Effector memory CD4-positive, alpha-beta T cell (primary cell): ENCODE measurements at places on chromosomes 1 and 21.

- no peak for DNase-seq
These were observed 20.3 kb upstream of the AZIN2 start for GRCh38 chr1:33060579-33061083.

DNA sequence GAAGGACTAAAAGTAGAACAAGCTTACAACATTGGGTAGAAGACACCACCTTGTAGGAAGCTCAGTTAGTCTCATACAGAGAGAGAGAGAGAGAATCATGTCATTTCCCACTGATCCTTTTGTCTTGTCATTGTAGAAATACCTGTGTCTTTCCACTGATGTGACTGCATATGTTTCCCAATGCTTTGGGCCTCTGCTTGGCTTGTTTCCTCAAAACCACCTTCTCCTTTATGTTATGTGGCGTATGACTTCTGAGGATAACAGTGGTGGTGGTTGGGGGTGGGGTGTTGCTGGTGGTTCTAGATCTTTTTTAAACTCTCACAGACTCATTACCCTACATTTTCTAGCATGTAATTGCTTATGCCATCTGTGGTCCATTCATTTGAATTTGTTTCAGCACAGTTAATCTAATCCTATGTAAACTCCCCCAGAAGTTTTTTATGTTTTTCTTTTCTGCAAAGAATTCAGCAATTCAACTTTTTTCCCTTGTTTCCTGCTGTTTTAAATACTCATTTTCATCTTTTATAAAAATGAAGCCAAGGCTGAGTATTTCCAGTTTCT lies 9.3 kb downstream of the RGL1 start:
- DNase-seq: no peak

DNA sequence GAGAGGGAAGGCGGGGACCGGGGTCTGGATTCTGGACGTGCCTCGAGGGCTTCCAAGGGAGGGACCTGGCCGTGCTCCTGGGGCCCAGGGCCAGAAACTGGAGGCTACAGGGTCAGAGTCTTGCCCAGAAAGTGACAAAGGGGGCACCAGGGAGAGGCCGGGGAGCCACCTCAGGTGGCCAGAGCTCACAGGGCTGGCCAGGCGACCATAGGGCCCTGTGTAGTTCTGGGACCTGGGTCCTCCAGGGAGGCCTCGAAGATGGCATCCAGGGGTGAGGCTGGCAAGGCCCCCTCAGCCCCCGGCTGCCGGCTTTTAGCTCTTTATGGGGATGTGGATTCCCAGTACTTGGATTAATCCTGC lies 14.3 kb upstream of the LRRC3 start:
- DNase-seq: no peak

GRCh38 chr1:208233546-208233945 lies 10.6 kb downstream of the PLXNA2 start:
- no peak for DNase-seq

GRCh38 chr1:168101336-168101735 lies 35.4 kb downstream of the GPR161 start:
- no peak for DNase-seq

GRCh38 chr1:160647329-160647720 lies 481 bp upstream of the SLAMF1 start:
- no peak for DNase-seq

- no peak for DNase-seq
These were observed 1.3 kb downstream of the MTFR1L start for GRCh38 chr1:25821112-25821476.

DNA sequence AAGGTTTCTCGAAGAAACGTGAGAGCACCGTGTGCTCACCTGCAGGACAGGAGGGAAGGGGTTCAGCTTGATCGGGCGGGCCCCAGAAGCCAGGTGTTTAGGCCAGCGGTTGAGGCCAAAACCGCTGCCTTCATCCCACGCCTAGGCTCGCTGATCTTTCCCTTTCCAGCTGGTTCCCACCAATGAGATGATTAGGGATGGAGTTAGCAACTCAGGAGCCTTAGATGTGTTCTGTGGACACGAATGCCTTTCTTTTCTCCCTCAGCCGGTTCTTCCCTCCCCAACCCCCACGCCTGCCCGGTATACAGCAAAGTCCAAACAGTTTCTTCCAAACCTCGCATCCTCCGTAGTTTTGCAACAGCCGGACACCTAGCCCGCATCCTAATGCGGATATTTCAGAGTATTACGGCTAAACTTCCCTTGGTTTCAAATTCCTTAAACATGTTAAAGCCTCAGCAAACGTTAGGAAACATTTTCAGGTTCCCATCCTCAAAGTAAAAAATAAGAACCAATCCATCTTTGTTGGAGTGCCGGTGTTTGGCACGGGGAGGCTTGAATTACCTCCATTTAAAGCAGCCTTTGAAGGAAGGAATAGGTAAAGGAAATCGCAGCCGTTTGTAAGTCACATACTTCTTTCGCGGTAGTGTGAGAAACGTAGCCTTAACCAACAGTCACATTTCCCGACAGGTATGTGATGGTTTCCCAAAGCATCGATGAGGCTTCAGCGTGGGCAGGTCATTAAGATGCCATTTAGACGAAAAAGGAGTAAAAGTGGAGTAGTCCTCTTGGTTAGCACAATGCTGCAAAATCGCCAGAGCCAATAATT lies 1.1 kb downstream of the LRRC8C start:
- no peak for DNase-seq

- no peak for DNase-seq
These were observed 130.7 kb downstream of the ACTL8 start for GRCh38 chr1:17885663-17886320.

GRCh38 chr1:26281971-26282370 lies 2.1 kb downstream of the SH3BGRL3 start:
- DNase-seq: no peak

GRCh38 chr1:84912726-84913554 lies 19.9 kb upstream of the LPAR3 start:
- no peak for DNase-seq

DNA sequence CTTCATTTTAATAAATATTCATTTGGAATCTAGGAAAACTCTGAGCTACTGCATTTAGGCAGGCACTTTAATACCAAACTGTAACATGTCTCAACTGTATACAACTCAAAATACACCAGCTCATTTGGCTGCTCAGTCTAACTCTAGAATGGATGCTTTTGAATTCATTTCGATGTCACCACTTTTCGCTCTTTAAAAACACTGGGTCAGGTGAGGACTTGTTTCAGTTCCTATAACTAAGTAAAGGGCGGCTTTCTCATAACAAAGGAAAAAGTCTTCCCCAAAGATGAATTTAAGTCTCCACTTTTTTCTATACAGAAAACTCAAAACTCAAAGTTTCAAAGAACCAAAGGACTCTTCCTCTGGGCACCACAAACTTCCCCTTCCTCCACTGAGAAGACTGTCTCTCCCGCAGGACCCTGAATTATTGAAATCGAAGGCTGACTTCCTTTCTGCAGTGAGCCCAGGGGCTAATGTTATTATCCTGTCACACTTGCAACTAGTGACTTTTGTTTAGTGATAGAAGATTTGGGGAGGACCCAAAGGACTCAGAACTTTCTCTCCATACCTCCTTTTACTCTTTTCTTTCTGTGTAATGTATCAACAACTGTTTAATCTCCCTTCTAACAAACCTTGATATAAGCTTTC lies 9.7 kb upstream of the DHX9 start:
- DNase-seq: no peak

DNA sequence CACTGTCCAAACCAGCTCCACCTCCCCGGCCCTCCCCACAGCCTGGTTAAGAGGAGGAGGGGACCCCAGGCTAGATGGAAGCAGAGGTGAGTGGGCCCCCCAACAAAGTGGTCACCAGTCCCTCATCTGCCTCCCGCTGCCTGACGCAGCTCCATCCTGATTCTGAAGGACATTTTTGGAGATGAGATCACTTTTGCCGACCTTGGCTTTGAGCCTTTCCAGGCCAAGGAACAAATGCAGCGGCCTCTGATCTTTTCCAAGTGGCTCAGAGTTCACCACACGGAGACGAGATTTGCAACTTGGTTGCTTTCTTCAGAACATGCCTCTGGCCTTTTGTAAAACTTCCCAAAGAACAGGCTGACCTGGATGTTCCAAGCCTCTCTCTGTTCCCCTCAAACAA lies 223.1 kb downstream of the NPHP4 start:
- no peak for DNase-seq

DNA sequence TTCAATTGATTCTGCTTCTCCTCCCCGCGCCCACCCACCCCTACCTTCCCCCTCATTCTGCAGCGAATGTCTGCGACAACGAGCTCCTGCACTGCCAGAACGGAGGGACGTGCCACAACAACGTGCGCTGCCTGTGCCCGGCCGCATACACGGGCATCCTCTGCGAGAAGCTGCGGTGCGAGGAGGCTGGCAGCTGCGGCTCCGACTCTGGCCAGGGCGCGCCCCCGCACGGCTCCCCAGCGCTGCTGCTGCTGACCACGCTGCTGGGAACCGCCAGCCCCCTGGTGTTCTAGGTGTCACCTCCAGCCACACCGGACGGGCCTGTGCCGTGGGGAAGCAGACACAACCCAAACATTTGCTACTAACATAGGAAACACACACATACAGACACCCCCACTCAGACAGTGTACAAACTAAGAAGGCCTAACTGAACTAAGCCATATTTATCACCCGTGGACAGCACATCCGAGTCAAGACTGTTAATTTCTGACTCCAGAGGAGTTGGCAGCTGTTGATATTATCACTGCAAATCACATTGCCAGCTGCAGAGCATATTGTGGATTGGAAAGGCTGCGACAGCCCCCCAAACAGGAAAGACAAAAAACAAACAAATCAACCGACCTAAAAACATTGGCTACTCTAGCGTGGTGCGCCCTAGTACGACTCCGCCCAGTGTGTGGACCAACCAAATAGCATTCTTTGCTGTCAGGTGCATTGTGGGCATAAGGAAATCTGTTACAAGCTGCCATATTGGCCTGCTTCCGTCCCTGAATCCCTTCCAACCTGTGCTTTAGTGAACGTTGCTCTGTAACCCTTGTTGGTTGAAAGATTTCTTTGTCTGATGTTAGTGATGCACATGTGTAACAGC lies 339.9 kb downstream of the NTNG1 start:
- DNase-seq: no peak

- no peak for DNase-seq
These were observed 20.5 kb upstream of the C1QA start for GRCh38 chr1:22615886-22616285.

GRCh38 chr1:90716552-90717355 lies at the start of gene BARHL2:
Gene BARHL2, minus strand, starts transcription at chr1:90717302. Its CDS starts 107 bp downstream, at chr1:90717195.
- DNase-seq: no peak

DNA sequence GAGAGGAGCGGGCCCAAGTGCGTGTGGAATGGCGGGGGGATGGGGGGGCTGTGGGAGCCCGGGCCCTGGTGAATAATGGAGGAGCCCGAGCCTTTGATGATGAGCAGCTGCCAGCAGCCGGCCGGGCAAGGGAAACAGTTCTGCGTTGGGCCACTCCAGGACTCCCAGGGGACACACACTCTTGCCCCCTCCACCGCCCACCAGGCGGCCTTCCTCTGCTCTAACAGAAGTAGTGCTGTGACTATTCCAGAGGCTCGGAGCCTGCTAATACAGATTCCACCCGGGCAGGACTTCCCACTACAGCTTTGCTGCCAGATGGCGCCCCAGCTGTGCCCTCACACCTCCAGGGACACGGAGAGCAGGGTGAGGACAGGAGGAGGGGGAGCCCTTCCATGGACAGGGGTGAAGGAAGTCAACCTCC lies 48.2 kb upstream of the LRP8 start:
- DNase-seq: no peak

DNA sequence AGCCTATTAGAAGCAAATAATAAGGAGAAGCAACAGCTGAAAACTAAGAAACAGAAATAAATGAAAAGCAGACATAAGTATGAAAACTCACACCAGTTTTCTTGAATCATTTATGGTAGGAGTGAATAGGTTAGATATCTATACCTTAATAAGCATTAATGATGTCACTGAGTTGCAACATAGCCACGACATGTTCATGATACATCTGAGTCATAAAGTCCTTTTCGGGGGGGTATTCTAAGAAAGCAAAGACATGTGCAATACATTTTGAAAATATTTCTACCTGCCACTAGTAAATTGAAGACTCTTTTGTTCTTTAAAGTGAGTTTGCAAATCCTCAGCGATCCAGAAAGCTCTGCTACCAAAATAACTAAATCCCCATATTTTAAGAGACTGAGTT lies 7.2 kb downstream of the CD34 start:
- no peak for DNase-seq

GRCh38 chr1:230342019-230342418 lies 84.1 kb downstream of the PGBD5 start:
- DNase-seq: no peak

DNA sequence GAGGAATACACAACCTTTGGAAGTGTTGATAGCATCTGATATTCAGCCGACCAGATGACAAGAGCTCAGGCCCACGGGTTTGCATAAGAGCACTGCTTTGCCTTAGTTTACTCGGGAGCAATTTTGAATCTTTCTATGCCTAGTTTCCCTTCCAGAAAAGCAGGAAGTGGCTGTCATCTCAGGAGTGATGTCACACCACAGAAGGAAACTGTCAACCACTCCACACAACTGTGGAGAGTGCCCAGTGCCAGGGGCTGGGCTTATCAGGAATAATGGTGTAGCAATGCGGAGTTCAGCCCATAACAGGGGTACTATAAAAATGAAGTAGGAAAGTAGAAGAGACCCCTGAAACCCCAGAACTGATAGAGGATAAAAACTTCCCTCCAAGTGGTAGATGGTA lies 28.4 kb downstream of the NTPCR start:
- no peak for DNase-seq

DNA sequence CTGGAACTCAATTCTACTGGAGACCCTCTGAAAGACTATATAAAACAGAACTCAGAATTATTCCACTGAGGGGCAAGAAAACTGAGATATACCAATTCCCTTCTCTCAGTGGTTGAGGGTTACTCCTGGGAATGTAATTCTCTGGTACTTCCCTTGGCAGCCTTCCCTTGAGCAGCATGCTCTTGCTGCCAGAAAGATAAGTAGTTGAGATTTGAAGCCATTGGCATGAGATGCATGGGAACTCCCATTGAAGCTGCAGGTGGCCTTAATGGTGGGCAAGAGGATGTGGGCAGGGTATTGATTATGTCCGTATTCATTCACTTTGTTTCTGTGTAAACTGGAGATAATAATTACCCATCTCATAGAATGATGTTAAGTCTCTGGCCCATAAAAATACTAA lies 28.6 kb upstream of the C1orf185 start:
- no peak for DNase-seq

DNA sequence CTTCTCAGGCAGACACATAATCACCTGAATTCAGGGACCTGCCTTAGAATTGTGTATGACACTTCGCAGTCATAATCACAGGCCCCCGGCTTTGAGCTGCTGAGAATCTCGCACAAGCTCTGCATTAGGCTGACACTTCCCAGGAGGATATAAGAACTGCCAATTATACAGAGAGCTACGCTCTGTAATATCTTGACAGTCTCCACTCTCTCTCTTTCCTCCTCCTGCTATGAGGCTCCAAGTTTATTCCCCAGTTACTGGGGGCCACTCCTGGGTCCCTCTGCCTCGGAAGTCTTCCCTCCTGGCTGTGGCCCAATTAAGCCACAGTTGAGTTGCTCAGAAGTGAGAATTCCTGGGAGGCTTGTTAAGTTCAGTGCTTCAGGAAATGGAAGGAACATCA lies 42.7 kb downstream of the EBNA1BP2 start:
- DNase-seq: no peak

GRCh38 chr1:68819190-68819829 lies 322.4 kb upstream of the DEPDC1 start:
- DNase-seq: no peak

- no peak for DNase-seq
These were observed 104.1 kb upstream of the TMPRSS2 start for GRCh38 chr21:41611966-41612606.
